ENCODE measurements at places on chromosomes 5 and 9.

GRCh38 chr9:131853434-131853833, 113.6 kb upstream of the RAPGEF1 start:
- DNase-seq: no peak

DNA sequence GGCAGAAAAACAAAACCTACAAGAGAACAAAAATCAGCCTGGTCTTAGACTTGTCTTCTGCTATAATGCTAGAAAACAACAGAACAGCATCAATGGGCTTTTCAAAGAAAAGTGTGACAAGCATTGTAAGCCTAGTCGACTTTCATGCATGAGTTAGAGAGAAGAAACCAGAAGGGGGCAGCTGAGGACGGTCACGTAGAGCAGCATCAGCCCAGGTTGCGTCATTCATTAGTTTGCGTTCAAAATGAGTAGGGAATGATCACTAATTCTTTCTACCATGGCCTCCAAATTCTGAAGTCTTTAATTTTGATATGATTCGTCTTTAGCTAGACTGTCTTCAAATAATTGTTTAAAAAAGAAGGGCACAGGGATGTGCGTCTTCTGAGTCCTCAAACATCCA, 4.7 kb upstream of the ISCA1 start:
- DNase-seq: no peak

DNA sequence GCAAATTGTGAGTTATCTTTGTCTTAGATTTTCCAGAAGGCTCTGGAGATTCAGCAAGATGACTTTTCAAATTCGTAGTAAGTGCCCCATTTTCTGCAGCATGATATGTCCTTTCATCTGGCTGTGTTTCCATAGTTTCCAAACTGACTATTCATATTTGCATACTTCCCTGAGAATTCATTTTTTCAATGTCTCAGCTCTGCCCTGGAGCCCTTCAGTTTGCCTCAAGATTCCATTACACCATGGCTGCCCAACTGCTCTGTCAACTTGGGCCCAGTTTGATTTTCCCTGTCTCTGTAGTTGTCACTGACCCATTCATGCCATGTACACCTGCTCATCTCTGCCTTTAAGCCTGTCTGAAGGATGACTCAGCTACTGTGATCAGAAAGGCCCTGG, 94.2 kb upstream of the RUSC2 start:
- DNase-seq: no peak

GRCh38 chr5:36939969-36940858, 63.6 kb downstream of the NIPBL start:
- no peak for DNase-seq

DNA sequence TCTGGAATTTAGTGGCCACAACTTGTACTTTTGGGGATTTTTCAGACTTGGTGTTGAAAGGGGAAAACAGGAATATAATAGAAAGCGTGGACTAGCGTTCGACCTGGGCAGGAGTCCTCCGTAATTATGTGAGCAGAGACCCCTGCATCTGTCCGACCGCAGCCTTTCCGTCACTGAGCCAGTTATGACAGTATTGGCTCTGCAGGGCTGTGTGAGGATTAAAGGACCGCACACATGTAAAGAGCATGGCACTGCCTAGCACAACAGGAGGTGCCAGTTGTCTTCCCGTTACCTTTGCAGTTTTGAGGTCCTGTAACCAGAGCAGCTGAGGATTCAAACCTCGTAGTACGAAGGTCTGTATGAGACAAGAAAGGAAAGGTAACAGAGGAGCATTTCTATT, 1.2 kb downstream of the B4GALT7 start:
- DNase-seq: no peak

- DNase-seq: no peak
Observed at GRCh38 chr9:122318284-122318683, 52.5 kb upstream of the PTGS1 start.

DNA sequence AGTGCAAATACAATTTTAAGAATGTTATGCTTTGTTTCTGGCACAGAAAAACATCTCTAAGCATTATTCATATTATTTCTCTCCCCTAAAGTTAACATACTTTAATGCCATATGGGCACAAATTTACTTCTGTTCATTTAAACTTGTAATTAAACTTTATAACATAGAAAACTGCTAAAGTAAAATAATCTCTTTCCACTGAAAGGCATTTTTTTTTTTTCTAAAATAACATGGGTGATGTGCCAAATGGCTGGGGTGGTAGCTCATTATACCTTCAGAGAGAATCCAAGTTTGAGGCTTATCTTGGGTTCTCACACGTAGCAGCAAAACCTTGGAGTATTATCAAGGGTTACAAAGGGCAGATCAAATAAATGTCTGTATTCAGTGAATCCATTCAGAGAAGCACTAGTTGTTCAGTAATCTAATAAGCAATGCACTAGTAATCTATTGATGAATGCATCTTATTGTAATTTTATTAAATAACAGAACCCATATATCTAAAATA, 257.6 kb upstream of the POU5F2 start:
- DNase-seq: no peak

GRCh38 chr9:98555651-98556465, 152.9 kb downstream of the GABBR2 start:
- DNase-seq: no peak

DNA sequence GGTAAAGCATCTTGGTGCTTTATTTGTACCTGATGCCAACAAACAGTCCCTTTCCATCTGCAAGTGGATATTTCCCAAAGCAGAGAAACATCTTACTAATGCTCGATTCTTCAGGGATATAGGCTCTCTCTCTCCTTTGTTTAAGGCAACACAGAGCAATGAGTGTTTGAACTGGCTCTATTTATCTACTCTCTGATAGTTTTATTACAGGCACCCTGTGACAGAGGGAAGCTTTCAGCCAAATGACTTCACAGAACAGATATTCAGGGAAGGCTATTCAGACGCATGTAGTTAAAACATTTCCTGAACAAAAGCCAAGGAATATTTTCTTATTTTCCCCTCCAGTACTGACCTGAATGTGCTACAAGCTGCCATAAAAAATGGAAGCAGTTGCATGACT, 141.8 kb downstream of the YIPF5 start:
- DNase-seq: no peak

DNA sequence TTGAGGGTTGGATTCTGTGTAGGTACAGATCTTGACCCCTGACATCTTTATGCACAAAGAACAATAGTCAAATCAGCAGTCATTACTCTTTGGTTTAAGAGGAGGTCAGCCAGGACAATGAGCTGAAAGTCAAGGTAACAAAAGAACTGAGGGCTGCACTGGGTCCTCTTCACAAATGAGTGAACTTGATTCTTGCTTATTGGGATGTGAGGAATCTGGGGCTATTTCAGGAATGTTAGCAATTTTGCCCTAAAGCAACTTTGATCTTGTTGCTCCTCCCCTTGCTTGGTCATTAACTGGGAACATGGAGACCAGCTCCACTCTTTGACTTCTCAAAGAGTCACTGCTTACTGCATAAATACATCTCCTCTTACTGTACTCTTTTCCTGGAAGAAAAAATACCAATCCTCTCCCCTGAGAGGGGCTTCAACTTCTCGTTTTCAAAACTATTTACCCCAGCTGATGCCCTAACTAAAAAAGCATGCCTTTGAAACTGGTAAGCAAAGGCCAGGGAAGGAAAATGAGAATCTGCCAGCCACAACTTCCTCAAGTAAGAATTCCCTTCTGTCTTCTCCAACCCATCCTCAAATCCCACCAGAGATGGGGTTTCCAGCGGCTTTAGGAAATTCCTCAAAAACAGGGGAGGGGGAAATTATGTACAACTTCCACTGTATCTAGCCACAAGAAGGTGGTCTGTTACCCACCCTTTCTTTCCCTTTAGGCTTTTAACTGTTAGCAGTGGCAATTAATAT, 368.3 kb downstream of the ENC1 start:
- no peak for DNase-seq

DNA sequence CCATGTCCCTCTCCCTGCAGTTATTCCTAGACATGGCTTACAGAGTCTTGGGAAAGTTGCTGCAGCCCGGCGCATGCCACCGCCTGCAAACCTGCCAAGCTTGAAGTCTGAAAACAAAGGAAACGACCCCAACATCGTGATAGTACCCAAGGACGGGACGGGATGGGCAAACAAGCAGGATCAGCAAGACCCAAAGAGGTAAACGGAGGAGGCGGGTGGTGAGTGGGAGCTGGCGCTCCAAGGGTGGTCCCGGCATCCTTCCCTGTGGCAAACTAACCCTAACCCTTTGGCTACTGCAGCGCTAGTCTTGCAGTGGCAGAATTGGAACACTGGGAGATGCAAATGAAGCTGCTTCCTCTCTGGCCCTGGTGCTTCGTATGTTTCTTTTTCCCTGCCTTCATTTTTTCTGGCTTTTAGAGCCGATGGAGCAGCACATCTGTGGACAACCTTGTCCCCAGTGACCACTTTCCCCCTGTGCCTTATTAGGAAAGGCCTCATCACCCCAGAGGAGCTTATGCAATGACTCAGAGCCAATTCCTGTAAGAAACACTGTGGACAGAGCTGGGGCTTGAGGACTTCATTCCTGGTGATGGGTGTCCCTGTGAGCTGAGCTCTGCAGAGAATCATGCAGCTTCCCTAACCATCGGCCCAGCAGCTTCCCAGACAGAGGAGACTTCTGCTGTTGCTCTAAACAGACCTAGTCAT, 38.9 kb downstream of the PRRC2B start:
- no peak for DNase-seq

GRCh38 chr9:86674487-86674886, 272.8 kb downstream of the GAS1 start:
- DNase-seq: no peak

DNA sequence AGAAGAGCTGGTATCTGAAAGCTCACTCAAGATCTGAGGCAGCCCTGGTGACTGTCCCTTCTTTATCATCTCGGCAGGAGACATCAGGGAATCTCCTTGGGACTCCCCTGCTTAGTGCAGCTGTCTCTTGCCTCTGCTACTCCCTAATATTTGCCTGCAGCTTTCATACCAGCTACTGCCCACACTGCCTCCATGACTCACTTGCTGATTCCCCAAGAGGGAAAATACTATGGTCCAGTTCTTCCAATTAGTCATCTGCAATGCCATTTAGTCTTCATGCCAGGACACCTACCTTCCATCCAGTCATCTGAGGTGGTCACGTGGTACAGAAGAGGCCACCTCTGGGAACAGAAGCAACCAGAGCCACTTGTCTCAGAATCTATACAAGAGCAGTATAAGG, 270.8 kb downstream of the NTRK2 start:
- DNase-seq: no peak

DNA sequence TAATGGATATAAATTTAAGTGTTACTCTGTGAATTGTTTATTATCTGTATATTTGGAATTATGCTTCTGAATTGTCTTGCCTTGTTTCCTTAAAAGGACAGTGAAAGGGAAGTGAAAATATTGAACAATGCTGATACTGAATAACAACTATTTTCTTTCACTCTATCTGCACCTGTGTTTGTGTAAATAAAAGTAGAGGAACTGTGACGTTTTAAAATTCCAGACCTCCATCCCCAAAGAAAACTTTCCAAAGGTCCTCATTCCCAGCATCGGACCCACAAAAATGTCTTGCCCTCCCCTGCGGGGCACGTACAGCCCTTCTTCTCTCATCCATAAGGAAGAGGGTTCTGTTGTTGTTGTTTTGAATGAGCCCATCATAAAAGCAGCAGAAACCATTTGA, 100.0 kb downstream of the NLN start:
- no peak for DNase-seq

- DNase-seq: no peak
Observed at GRCh38 chr5:115501464-115502210, 42.9 kb downstream of the FEM1C start.

- no peak for DNase-seq
Observed at GRCh38 chr5:30667293-30667692, 526.2 kb upstream of the CDH6 start.

GRCh38 chr9:89799221-89799620, 194.4 kb downstream of the GADD45G start:
- no peak for DNase-seq

DNA sequence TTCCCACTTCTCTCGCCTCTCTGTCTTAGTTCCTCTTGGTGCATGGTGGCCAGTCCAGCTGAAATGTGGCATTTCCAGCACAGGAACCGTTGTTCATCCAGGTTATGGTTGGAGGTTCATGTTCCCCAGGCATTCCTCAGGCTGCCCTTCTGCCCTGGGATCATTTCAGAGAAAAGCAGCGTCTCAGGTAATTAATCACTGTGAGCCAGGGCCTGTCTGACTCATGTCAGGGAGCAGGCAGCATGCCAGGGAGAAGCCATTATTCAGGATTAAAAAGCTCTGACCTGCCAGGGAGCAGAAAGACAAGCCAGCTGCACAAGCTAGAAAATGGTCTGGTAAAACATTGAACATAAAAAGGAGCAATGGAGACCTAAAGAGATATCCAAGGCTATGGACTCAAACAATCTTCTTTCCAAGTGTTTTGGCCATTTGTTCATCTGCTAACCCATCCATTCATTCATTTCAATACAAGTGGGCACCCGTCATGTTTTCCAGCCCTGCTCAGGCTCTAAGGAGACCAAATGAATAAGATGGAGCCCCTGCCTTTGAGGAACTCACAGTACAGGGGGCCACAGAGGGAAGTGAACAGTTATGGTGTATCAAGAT, 241.4 kb downstream of the DRD1 start:
- DNase-seq: no peak

GRCh38 chr5:73747696-73748380, 121.8 kb downstream of the ARHGEF28 start:
- DNase-seq: no peak

DNA sequence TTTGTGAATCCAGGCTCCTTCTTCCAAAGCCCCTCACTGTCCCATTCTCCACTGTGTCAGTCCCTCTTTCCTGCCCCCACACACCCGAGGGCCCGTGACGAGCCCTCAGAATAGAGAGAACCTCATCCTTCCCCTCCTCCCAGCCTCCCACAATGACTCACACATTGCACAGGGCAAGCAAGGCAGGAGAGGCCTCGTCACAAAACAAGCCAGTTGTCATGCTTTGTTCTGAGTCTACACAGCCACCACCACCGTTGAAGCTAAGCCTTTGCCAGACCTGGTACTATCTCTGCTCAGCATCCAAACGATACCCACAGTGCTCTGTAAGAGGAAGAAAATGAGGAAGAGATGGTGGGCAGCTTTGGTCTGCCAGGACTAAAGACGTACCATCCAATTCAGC, 142.2 kb upstream of the ZNF366 start:
- DNase-seq: no peak

DNA sequence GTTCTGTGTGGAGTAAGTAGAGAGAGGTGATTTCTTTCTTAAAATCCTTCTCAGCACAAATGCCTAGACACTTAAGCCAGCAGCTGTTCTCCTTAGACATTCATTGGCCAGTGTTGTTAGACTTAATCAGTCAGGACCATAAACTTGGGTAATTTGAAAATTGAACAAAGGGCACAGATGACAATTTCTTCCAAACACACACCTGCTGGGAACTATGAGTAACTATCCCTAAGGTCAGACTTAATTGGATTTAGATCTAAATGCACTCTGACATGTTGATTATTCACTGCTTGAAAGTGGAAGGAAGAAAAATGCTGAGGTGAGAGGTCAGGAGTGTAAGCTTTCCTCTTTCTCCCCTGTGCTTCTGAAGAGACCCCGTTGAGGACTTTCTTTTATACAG, 1083.7 kb upstream of the DMAC1 start:
- no peak for DNase-seq

- DNase-seq: no peak
Observed at GRCh38 chr5:141677415-141677814, 4.6 kb downstream of the ARAP3 start.

All from esophagus squamous epithelium (tissue), 5 donors.